ENCODE measurements at places on chromosomes 13 and 19.

GRCh38 chr13:40155201-40155600 is 499.7 kb downstream of the COG6 start:
- no peak for DNase-seq

DNA sequence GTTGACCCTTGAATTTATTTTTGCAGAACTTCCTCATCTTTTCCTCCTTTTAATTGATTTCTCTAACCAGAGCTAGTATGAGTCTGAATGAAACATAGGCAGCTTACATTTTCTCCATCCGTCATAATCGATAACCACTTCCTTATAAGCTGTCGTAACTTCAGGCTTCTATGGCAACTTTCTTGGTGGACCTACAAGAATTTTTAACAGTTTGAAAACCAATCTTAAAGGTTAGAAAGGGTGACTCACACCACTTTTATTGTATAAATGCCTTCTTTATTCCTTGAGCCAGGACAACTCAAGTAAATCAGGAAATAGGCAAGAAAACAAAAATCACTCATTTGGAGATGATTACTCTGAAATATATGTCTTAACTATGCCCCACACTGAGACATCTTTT is 105.7 kb upstream of the KL start:
- DNase-seq: no peak

- no peak for DNase-seq
These were observed 188.4 kb downstream of the ITGBL1 start for GRCh38 chr13:101640788-101641400.

- no peak for DNase-seq
These were observed 117.9 kb downstream of the RBM26 start for GRCh38 chr13:79287939-79288795.

DNA sequence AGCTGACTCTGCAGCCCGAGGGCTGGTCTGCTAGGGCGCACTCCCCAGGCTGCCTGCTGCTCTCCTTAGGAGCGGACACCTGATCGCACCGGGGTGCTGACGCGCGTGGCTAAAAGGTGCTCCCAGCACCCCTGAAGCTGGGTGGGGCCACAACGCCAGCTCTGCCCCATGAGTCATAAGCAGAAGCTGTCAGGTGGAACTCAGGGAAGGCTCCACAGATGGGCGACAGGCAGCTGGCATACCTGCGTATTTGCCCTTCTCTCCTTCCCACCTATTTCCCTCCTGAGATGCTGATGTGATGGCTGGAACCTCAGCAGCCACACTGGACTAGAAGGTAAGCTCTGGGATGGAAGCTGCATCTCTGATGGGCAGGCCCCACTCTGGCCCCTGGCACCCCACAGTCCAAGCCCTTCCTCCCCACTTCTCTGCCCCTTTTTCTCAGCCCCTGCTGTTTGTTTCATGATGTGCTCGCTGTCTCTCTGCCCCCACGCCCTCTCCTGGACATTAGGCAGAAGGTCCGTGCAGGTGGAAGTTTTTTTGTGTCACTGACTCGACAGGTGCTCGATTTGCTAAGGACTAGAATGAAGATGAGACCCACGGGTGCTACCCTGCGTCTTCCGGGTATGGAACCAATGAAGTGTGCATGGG is 30.3 kb upstream of the CACTIN start:
- no peak for DNase-seq

DNA sequence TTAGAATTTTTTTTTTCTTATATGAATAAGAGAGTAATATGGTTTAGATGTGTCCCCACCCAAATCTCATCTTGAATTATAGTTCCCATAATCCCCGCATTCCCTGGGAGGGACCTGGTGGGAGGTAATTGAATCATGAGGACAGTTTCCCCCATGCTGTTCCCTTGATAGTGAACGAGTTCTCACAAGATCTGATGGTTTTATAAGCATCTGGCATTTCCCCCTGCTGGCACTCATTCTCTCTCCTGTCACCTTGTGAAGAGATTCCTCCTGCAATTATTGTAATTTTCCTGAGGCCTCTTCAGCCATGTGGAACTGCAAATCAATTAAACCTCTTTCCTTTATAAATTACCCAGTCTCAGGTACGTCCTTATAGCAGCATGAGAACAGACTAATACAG is 205.7 kb downstream of the MYO16 start:
- DNase-seq: no peak

GRCh38 chr19:50486823-50487515 is 10.3 kb upstream of the GARIN5A start:
- DNase-seq: no peak

DNA sequence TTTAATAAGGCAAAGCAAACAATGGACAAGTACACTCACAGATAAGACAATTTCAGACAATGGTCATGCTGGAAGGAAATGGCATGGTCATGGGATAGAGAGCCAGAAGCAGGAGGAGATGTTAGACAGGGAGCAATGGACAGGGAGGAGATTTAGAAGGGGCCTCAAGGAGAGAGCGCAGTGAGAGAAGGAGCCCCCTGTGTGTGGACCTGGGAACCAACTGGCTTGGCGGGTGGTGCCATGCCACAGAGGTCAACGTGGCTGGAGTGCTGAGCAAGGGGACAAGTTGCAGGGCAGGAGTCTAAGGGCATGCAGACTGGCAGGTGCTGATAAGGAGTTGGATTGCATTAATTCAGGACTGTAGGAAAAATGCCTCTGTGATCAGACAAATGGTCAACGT is 75.3 kb upstream of the UQCRFS1 start:
- no peak for DNase-seq

DNA sequence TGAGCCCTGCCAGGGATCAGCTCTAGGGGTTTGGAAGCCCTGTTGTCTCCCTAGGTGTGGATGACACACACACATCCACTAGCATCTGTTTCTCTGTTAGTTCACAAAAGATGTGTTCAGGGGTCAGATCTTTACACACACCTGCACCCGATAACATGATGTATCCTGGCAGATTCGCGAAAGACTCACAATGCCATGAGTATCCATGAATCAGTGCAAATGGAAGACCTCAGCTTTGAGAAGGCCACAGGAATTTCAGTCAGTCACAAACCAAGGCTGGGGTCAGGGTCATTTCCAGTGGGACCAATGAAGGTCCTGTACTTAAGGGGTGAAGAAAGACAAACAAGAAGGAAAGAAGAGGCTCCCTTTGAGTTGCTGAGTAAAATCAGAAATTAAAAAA is 898.2 kb downstream of the UQCRFS1 start:
- no peak for DNase-seq

GRCh38 chr19:6362027-6362350 is 658 bp downstream of the CLPP start:
- DNase-seq: no peak

DNA sequence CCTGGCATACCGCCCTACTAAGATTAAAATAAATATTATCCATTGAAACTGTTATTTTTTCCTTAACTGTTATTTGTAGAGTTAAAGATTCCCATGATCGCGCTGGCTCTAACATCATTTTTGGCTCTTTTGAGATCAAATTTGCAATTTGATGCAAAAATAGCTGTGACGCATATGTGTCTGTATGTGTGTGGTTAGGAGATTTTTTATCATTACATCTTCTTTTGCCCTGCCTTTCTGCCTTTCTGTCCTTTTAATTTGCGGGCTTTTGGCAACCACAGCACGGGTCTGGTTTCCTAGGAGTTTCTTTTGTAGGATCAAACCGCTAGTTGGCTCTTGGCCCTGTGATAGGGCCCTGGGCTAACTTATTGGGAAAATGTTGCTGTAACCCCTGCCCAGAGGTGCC is 37.3 kb upstream of the ALOX5AP start:
- no peak for DNase-seq

Data from cortex of kidney (tissue), 1 donor.